ENCODE measurements at places on chromosomes 12 and 14.

DNA sequence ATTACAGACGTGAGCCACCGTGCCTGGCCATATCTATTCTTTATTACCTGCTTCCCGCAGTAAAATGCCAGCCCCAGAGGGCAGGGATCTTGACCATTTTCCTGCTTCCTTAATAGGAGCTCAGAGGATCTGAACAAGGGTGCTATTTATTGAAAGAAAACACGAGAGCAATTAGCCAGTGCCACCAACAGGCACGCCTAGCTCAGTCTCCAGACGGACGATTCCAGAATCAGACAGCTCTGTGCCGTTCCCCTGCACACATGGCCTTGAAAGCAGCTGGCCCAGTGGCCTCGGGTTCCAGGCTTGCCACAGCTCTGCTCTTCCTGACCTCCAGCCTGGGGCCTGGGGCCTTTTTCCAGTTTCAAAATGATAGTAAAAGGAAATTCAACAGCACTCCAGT, 135.2 kb upstream of the RFLNA start:
- DNase-seq, result no peak

DNA sequence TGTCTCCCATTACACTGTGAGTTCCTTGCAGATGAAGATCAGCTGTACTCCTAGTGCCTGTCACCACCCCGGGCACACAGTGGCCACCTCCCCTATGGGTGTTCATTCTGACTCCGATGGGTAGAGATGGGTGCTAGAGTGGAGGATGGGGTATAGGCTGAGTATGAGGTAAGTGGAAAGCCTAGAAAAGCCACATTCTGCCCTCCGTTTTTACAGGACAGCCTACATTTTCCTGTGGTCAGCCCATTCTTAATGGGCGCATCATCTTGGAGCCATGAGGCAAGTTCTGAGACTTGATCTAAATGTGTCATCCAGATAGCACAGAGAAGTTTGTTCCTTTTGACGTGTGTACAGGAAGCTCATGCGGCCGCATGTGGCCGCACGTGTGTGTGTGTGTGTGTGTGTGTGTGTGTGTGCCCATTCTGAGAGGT, 166.7 kb upstream of the HIF1A start:
- no peak for DNase-seq

- DNase-seq, result no peak
Measured at GRCh38 chr14:64260418-64260817, 33.8 kb downstream of the ESR2 start.

DNA sequence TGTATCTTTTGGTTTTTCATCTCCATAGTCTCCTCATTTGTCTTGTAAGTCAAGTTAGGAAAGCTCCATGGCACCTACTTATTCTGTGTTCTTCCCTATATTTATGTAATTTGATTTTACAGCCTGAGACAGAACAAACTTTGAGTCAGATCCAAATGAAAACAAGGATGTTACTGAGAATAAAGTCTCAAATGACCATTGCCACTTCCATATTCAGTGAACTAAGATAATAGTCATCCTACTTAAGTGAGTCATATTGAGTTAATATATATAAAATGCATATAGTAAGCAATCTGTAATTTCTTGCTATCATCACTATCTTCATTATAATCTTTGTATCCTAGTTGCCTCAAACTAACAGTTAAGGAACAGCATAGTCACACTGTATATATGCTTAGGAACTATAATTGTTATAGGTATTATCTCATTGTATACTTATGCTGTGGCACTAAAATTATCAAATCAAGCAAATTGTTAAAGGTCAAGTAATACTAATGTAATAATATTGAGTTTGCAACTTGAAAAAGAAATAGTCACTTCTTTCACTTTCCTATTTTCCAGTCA, 30.8 kb downstream of the TMTC3 start:
- DNase-seq, result no peak

Data from SIG-M5 (cell line).